ENCODE measurements at places on chromosomes 7 and 10. TPM values are rescaled to one million over a fixed set of nuclear protein-coding genes. Genes with fewer than 3 reads are reported as not detected.
A peak's percentile ranks its signal among the peaks of the same experiment; 100 is the strongest.

Gene NPSR1
- total RNA-seq, result 3.0 TPM

Gene ITIH2
- not detected for total RNA-seq

Gene ALOX5
- 28.2 TPM for total RNA-seq

Gene PLXNA4
- not detected for total RNA-seq

Gene SEC31B
- total RNA-seq, result 1.2 TPM

Gene SPDYE3
- total RNA-seq, result not detected

GRCh38 chr7:128053023-128053422 is 21.8 kb upstream of the LRRC4 start:
- DNase-seq, result peak; percentile 53

GRCh38 chr7:51289623-51290303 is 26.8 kb downstream of the COBL start:
- DNase-seq, result no peak

DNA sequence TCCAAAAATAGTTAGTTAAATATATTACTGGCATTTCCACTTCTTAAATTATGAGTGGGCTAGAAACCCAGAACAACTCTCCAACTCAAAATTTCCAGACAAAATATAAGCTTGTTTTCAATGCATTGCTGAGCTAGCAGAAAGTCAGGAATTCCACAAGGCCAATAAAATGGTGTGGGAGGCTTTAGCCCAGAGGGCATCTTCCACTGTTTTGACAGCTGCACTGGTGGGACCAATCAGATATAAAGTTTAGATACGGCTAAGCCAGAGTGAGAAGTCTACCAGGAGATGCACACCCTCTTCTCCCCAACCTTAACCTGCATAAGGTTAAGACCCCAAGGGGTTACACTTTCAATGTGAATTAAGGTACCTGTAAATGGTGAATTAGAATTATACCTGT is 76.6 kb downstream of the AMPH start:
- no peak for DNase-seq

GRCh38 chr10:1184541-1185430 is 128.6 kb downstream of the WDR37 start:
- DNase-seq, result no peak

DNA sequence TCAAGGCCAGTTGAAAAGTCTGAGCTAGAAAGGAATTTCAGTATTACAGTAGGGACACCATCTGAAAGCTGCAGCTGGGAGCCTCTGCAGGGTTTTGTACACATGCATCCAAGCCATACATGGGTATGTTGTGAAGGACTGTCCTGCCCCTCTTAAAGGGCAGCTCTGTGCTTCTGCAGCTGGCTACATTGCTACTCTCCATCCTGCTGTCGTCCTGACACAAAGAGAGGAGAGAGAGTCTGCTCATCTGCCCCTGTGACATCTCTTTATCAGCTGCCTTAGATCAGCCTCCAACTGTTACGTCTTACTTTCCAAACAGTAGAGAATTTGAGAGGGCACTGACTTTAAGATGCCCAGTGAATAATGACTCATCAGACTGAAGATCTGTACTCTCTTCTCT is 602.7 kb downstream of the SORCS3 start:
- DNase-seq, result no peak

DNA sequence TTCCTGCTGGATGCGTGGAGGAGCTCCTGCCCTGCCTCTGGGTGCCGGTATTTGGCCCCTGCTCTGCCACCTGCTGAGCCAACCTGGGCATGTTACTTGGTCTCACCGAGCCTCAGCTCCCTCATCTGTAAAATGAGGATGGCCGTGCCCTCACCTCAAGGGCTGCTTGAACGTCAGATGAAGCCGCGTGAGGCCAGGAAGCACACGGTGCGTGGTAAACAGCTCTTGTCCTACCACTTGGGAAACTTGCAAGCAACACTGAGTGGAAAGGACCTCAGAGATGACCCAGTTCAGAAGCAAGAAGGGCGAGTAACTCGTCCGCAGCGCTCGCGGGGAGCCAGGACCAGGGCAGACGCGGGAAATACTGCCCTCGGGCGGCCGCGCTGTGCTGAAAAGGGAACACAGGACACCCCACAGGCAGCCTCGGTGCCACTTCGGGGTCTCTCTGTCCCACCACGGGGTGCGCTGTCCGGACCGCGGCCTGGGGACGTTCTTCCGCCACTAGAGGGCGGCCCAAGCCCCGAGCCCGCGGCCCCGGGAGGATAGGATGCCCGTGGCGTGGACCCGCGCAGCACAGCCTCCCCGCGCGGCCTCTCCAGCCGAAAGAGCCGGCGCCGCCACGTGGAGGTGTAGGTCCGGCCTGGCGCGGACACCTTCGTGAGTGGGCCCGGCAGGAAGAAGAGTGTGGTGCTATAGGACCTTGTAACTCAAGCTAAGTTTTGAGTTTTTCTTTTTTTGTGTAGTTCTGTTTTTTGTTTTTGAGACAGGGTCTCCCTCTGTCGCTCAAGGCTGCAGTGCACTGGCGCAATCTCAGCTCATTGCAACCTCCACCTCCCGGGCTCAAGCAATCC is 94.1 kb downstream of the PRKAG2 start:
- DNase-seq, result peak; percentile 14

DNA sequence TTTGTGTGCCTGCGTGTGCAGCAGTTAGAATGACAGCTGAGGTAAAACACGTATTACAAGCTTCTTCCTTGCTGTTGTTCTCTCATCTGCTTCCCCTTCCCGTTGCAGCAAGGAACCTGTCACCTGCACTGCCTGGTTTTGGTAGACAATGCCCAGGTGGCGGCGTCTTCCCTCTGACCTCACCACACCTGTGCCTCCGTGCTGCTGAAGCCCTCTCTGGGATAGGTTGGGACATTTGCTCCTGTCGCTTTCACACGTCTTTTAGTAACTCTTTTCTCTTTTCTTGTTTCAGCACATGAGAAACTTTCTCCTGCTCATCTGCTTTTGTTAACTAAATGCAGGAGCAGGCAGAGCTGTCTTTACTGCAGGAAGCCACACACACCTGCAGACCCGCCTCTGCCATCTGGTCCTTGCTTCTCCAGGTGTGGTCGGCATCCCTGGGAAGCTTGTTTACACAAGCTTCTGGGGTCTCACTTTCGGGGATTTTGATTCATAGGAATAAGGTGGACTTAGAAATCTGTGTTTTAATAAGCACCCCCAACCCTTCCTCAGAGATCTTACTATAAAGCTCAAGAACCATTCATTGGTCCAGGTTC is 60.7 kb upstream of the EXOC6 start:
- DNase-seq, result no peak

GRCh38 chr10:85124603-85125051 is 796.2 kb downstream of the CCSER2 start:
- no peak for DNase-seq

DNA sequence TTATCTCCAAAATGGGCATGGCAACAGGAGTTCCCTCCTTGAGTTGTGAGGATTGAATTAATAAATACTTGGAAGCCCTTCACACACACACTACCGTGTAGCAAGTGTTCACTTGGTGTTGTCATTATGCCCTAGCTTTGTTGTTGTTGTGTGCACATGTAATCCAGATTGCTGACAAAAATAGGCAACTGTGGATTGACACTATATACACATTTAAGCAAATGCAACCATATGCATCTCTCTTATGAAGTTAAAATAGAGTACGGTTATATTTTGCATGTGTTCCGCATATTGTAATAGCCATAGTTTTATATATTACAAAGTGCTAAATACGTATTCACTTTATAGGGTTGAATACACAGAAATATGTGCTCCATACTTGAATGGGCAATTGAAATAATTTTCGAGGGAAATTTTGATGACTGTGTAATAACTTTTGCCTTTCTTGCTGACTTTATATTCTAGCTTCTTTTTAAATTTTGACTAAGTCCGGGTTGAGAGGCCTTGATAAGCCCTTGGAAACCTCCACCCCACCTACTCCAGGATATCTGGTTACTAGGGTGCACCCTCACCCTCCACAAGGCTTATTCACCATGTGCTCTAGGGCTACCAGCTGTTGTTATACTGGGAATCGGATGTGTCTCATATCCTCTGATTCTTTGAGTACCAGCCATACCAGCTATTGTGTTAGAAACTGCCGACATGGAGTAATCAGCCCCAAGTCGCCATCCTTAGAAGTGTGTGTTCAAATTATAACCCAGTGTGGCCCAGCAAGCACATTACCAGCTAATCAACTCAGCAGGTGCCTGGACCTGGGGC is 265.0 kb downstream of the CAMK1D start:
- no peak for DNase-seq

- DNase-seq, result no peak
Observed at GRCh38 chr10:14731875-14732512, 42.7 kb downstream of the FAM107B start.

DNA sequence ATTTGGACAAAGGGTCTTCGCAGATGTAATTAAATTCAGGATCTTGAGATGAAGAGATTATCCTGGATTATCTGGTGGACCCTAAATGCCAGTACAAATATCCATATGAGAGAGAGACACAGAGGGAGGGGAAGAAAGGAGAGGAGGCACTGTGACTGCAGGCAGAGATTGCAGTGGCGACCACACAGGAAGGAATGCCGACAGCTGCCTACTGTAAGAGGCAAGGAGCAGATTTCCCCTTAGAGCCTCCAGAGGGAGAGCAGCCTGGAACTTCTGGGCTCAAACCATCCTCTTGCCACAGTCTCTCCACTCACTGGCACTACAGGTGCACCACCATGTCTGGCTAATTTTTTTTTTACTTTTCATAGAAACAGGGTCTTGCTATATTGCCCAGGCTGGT is 152.3 kb downstream of the SDK1 start:
- no peak for DNase-seq

- peak; percentile 18 for DNase-seq
Observed at GRCh38 chr10:90658791-90659190, 199.0 kb downstream of the HTR7 start.

DNA sequence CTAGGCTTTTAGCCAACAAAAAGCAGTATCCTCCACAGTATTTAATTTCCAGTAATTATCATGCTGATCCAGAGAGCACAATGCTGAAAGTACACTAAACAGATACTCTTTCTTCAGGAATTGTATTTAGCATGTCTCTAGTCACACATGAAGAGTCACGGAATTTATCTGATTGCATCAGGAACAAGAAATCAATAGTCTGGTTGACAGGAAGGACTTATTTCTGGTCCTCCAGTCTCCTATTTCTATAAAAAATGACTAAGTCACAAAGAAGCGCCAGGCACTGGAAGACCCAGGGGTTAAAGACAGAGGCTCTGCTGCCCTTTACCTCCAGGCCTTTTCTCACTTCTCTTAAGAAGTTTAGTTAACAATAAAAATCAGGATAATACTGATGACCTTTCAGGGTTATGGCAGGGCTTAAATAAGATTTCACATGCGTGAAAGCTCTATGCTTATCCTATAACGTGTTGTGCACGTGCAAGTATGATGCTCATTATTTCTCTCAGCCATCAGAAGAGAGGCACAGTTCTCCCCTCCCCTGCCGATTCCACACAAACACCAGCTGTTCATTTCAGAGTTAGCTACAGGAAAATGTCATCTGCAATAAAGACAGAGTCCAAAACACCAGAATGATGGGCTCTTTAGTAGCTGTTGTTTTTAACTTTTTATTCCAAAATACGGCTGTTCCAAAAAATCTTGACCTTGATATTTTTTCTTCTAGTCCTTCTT is 36.9 kb downstream of the SLC26A4 start:
- DNase-seq, result no peak

DNA sequence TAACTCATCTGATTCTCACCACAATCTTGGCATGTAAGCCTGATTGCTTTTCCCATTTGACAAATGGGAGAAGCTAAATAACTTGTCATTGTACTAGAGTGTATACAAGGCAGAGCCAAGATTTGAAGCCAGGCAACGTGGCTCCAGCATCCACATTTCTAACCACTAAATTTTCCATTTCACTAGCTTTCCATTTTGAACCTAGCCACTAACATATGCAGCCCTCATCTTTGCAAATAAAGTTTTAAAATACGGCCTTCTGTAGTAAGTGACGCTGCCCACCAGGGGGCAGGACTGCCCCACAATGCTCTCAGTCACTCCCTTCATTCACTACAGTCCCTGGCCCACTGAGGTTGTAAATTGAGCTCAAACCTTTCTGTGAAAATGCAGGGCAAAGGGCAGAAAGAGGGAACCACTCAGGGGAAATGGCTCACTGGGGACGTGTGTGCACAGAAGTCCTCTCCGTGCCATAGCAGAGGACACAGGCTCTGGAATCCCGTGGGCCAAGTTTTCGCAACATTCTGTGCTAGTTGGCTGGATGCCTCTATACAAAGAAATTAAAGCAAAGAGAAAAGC is 315.7 kb downstream of the TNS3 start:
- peak; percentile 83 for DNase-seq

- DNase-seq, result no peak
Observed at GRCh38 chr7:76193883-76194282, 7.8 kb upstream of the SRRM3 start.

DNA sequence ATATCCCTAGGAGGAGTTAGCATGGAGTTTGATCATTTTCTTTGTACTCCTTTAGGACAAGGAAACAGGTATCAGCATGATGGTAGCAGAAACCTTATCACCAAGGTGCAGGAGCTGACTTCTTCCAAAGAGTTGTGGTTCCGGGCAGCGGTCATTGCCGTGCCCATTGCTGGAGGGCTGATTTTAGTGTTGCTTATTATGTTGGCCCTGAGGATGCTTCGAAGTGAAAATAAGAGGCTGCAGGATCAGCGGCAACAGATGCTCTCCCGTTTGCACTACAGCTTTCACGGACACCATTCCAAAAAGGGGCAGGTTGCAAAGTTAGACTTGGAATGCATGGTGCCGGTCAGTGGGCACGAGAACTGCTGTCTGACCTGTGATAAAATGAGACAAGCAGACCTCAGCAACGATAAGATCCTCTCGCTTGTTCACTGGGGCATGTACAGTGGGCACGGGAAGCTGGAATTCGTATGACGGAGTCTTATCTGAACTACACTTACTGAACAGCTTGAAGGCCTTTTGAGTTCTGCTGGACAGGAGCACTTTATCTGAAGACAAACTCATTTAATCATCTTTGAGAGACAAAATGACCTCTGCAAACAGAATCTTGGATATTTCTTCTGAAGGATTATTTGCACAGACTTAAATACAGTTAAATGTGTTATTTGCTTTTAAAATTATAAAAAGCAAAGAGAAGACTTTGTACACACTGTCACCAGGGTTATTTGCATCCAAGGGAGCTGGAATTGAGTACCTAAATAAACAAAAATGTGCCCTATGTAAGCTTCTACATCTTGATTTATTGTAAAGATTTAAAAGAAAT is 4.8 kb downstream of the BAMBI start:
- DNase-seq, result no peak

- no peak for DNase-seq
Observed at GRCh38 chr10:10897400-10897799, 120.3 kb upstream of the CELF2 start.

DNA sequence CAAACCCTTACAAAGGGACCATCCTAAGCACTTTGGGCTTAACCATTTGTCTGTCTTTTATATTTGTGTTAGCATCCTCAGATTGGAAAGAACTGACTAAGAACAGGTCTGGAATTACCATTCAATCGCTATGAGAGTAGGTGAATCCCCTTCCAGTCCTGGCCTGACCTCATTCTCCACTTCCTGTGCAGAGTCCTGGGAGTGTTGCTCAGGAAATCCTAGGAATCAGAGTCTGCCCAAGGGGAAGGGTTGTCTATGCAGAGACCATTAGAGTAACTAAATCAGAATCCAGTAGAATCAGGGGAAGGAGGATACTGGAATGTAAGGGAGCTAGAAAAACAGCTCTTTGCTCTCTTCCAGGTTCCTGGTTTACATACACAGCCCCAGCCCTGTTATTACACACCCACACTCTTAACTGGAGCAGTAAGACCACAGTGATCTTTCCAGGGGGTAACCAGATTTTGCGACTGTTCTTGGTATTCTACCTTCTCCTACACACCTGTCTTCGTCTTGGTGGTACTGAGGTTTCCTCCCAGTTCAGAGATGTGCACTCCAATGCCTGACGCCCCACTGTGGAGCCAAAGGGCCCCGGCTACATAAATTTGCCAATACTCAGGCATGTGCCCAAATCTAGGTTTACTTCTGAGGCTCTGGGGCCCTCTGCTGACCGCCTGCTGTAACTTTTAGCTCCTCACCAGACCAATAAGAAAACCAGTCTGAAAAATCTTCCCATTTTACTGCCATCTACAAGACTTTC is 103.7 kb downstream of the RNF216 start:
- DNase-seq, result peak; percentile 78
